ENCODE measurements at places on chromosomes 6 and 20.

- DNase-seq, result no peak
These were observed 65.4 kb downstream of the BMP7 start for GRCh38 chr20:57200882-57201695.

DNA sequence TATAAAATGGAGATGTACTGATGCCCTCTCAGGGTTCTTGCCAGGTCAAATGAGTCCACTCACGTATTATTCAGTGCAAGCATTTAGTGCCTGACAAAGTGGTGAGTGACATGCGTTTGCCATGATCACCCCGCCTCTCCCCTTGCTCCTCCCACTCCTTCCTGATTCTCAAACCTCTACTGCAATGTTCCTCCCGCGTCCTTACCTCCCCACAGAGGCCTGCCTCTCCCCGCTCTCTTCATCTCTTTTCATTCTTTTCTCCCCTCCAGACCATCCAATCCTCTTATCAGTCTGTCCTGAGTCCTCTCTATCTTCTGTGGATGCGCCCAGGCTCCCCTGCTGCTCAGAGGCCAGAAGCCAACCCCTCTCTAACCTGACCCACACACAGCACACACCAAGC is 40.7 kb downstream of the KCNK5 start:
- no peak for DNase-seq

GRCh38 chr20:44746367-44747165 is 901 bp downstream of the KCNK15 start:
- DNase-seq, result no peak

DNA sequence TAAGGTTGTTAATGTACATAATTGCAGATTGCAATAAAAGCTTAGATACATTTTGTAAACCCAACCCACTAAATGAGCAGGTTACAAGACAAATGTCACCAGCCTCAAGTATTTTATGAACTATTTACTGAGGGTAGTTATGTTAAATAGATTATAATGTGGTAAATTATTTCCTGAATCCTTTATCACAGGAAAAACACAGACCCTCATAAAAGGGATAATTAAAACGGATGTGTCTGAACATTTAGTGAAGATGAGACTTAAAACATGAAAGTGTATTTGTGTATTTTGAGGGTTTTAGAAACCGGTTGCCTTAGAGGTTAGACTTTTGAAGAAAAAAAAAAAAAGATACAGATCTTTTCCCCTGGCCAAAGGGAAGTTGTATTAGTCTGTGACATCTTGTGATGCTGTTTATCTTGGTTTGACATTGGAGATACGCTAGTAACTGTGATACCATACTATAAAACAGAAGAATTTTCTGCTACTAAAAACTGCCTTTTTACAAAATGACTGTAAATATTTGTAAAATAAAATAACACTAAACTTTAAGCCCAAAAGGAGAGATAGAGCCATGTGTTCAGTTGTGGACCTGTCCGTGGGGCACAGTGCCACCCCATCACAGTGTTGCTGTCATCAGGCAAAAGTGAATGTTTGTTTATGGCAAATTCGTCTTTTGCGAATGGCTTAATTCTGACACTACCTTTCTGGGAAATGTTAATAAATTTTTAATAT is 9.7 kb downstream of the DYNLT1 start:
- no peak for DNase-seq

DNA sequence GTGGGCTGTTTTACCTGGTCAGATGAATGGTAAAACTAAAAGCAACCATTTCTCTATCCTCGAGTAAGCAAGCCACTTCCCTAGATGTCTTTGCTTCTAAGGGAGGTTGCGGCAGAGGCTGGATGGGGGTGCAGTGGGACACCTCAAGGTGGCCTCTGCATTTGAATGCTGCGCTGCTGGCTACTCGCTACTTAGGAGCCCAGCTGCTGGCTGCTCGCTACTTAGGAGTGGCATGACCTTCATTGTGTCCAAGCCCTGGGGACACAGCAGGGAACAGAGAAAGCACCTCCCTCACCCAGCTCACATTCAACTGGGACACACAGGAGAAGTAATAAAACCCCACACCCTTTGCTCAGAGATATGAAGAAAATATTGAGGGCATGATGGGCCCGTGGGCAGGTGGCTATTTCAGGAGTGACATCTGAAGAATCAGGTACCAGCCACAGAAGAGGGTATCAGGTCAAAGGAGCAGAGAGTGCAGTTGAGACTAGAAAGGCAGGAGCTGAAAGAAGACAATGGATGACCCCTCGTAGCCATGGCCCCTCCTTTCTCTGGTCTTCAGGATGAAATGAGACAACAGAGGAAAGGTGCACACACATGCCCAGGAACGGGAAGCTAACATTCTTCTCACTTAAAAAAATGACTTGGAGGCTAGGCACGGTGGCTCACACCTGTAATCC is 149.4 kb downstream of the ZMYND8 start:
- no peak for DNase-seq

GRCh38 chr20:47412083-47412482 is 55.6 kb upstream of the ZMYND8 start:
- no peak for DNase-seq

DNA sequence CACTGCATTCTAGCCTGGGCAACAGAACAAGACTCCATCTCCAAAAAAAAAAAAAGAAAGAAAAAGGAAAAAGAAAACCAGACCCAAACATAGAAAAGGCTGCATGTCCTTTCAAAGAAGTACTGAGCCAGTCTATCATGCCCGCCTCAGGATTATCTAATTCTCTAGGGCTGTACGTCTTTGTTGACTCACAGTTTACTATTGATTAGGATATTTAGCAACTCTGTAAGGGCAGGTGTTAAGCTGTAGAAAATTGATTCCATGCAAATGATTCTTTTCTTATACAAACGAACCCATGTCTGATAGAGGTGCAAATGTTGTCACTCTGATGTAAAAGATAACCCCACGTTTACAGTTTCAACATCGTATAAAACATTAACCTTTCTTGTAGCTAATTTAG is 209.0 kb downstream of the TTLL2 start:
- no peak for DNase-seq

GRCh38 chr6:17497535-17498095 is 102.5 kb upstream of the FAM8A1 start:
- no peak for DNase-seq

GRCh38 chr6:158086054-158086503 is 82.0 kb downstream of the SERAC1 start:
- no peak for DNase-seq

DNA sequence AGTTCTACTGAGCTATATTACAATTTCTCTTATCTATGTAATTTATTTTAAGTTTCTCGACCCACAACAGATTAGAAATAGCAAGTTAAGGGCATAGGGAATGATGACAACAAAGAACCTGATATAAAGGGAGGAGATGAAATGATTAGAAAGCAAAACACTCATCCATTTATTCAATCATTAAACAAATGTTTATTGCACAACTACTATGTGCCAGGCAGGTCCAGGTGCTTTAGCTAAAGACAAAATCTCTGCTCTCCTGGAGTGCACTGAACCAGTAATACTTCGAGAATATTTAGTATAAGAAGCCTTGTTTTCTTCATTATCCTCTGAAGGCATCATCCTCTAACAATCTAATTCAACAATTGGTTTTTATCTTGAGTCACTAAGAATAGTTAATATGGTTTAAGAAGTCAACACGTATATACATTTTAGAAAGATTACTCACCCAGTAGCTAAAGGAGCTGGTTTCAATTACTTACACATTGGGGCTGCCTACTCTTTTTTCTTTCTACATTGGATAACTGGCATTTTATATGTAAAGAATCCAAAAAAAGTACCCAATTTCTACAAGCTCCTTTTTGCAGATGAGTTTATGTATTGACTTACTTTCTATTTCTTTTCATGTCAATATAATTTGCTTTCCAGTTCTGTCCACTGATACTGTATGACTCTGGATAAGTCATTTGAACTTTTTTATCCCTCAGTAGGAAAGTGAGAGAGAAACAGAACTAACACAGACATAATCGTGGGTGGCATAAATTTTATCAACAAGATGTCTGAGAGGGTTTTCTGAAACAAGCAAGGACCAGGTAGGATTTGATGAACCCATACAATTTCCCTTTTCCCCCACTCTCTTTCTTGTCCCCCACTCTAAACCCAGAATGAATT is 312.6 kb downstream of the CLIC5 start:
- DNase-seq, result no peak

GRCh38 chr20:1462834-1463233 is 3.8 kb downstream of the NSFL1C start:
- no peak for DNase-seq
